ENCODE measurements at places on chromosomes 4 and X.

GRCh38 chrX:17032351-17032750 lies 85.9 kb downstream of the REPS2 start:
- peak; percentile 68 for DNase-seq

GRCh38 chr4:974668-975067 lies 1.3 kb upstream of the DGKQ start:
- DNase-seq: no peak

GRCh38 chr4:6476893-6477292 lies 4.5 kb upstream of the PPP2R2C start:
- no peak for DNase-seq

DNA sequence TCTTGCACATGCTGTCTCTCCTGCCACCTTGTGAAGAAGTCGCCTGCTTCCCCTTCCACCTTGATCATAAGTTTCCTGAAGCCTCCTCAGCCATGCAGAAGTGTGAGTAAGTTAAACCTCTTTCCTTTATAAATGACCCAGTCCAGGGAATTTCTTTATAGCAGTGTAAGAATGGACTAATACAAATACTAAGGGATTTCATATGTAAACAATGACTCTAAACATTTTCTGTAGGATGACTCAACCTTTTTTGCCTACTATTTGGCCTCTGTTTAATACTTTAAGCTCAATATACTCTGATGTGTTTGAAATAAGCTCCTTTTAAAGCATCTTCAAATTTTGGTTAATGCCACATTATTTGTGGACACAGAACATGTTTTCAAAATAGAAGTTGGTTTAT lies 813.5 kb upstream of the SLIT2 start:
- DNase-seq: peak; percentile 3

DNA sequence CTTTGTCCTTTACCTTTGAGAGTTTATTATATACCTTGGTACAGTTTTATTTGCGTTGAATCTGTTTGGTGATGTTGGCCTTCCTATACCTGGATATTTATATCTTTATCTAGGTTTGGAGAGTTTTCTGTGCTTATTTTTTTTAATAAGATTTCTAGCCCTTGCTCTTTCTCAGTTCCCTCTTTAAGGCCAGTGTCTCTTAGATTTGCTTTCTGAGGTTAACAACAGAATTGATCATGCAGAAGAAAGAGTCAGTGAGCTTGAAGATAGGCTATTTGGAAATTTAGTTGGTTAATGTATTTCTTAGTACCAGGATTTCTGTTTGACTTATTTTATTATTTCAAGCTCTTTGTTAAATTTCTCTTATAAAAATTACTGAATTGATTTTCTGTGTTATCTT lies 12.7 kb upstream of the TAF7L start:
- no peak for DNase-seq

- DNase-seq: peak; percentile 63
Measured at GRCh38 chr4:76950052-76950955, 752 bp downstream of the SEPTIN11 start.

GRCh38 chr4:101993002-101993841 lies 202.7 kb downstream of the BANK1 start:
- DNase-seq: no peak

GRCh38 chr4:46937493-46937892 lies 28.4 kb upstream of the COX7B2 start:
- DNase-seq: no peak

DNA sequence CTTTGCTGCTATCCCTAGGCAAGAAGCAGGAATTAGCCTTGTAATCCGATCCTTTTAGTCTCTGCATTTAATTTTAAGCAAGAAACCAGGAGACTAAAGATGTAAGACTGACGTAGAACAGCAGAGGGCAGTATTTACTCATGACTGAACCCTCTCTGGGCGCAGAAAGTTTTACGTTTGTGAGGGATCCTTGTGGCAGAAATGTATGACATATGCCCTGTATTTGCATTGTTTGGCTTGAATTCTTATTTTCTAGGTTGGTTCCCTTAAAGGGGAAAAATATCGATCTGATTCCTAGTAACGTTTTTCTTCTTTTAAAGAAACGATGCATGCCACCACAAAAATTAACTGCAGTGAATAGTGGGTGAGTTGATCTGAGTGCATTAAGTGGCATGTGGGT lies 1.3 kb upstream of the FAT4 start:
- DNase-seq: peak; percentile 84

GRCh38 chr4:111943796-111944203 lies 201.5 kb upstream of the FAM241A start:
- peak; percentile 54 for DNase-seq

- no peak for DNase-seq
Measured at GRCh38 chr4:10094841-10095240, 21.8 kb downstream of the WDR1 start.

- DNase-seq: peak; percentile 39
Measured at GRCh38 chr4:142064181-142064580, 427.8 kb downstream of the IL15 start.

DNA sequence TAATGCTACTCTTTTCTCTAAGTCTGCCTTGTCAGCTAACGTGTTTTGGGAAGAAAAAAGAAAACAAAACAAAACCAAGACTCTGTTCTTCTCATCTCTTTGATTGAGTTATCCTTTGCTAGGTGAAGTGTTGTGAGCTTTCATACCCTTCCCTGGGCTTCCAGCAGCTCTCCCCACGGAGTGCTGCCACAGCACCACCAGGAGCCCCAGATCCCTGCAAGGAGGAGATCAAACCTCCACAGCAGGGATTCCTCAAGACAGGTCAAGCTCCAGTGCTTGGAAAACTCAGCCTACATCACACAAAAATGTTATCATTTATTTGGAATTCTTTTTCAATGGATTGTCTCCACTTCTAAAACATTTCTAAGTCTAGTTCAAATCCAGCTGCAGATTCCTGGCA lies 1981.9 kb upstream of the TENM3 start:
- DNase-seq: no peak

- DNase-seq: peak; percentile 94
Measured at GRCh38 chr4:71231129-71232055, 107.4 kb upstream of the SLC4A4 start.

All from AG10803 (cell line).